GM13977 (cell line): ENCODE measurements at places on chromosomes 7 and 10.

- no peak for DNase-seq
Observed at GRCh38 chr7:50836646-50837045, 54.0 kb upstream of the GRB10 start.

GRCh38 chr7:116307253-116307652 lies 96.9 kb downstream of the TES start:
- DNase-seq: no peak

GRCh38 chr10:92757066-92757710 lies 67.4 kb downstream of the HHEX start:
- DNase-seq: peak; percentile 64

DNA sequence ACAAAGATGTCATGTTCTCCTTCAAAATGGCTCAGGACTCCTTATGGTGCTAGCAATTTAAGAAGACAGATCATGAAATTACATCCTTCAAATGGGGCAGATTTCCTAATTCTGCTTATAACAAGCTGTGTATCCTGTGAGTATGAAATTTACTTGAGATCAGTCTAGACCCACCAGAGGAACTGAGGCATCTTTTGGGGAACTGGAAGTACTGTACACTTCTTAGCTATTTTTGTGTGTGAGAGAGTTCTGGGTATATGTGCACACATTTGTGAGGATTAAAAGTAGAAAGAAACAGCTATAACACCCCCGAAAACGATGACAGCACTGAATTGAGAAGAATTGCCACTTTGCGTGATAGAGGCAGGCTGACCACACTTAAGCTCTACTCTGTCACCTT lies 187.0 kb upstream of the CCDC6 start:
- no peak for DNase-seq
